Astrocyte of the hippocampus (primary cell): ENCODE measurements at places on chromosomes 13 and 19.

DNA sequence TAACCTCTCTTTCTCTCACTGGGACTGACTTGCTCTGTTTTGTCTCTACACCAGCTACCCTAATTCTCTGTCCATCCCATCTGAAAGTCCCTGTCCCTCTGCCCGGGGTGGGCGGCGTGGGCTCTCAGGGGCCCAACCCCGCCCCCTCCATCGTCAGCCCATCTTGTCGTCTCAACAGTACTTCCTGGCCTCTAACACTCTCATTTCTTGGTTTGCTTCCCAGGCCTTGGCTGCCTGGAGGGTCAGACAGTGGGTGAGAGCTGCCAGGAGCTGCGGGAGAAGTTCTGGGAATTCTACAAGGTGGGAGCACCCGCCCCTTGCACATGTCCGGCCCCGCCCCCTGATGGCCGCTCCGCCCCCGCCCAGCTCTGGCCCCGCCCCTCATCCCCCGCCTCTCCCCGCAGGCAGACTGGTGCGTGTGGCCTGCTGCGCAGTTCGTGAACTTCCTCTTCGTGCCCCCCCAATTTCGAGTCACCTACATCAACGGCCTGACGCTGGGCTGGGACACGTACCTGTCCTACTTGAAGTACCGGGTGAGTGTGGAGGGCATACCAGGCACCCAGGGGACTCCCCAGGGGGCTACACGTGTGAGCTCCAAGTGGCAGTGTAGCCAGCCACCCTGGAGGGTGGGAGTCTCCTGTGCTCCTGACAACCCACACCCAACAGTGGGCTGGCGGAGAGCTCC, 1.7 kb downstream of the MPV17L2 start:
- peak; percentile 62 for DNase-seq

GRCh38 chr13:97257800-97258799, 36.0 kb downstream of the MBNL2 start:
- DNase-seq: peak; percentile 83

GRCh38 chr19:12924621-12925310, 5.7 kb upstream of the SYCE2 start:
- no peak for DNase-seq

- peak; percentile 8 for DNase-seq
Observed at GRCh38 chr13:31234729-31235128, 35.0 kb downstream of the B3GLCT start.

DNA sequence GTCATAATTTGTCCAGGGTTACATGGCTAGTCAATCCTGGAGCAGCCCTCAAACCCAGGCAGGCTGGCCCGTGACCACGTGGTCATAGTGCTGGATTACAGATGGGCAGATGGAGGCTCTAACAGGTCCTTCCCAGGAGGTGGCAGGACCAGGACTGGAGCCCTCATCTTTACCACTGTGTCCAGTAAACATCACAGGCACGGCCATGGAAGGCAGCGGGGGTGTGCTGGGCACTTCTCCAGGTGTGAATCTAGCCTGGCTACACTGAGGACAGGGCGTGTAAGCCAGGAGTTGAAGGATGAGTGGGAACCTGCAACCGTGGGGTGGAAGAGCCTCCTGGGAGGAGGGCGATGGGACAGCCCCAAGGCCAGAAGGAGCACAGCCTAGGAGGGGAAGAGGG, 6.1 kb downstream of the CIC start:
- DNase-seq: no peak

DNA sequence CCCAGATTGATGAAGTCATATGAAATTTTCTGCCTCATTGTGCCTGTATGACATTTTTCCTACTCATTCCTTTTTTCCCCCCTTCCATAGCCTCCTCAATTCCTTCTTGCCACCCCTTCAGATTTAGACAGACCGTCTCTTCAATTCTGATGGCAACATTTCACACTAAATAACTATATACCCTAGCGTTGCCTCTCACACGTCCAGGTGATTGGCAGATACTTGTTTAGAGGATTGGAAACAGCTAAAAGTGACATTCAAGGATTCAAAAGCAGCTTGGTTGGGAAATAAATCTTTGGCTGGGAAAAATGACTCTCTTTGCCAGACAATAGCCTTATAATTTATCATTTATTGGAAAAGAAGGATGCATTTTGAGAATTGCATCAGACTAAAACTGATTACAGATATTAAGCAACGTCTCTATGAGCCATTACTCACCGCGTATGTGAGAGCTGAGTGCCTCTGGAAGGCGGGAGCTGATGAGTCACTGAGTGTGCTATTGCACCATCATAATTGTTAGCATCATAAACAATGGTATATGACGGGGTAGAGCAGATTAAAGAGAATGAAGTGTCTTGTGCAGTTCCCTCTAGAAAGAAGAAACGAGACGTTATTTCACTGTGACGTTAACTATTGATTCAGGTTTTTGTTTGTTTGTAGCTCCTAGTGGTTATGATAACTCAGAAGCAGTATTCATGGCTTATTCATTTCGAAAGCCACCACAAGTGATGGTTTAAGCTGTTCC, 61.1 kb upstream of the FAM216B start:
- peak; percentile 75 for DNase-seq

GRCh38 chr19:17775991-17776803, 18.7 kb upstream of the B3GNT3 start:
- no peak for DNase-seq

DNA sequence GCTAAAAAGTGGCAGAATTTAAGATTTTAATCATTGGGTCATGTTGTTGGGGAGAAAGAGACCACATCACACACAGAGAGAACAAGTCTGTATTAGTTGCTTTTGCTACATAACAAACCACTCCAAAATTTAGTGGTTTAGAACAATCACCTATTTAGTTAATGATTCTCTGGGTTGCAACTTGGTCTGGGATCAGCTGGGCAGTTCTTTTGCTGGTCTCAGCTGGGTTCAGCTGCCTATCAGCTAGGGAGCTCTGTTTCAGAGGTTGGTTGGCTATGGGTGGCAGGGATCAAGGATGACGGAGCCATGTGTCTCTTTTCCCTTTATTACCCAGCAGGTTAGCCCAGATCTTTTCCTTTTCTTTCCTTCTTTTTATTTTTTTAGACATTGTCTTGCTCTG, 8.9 kb downstream of the PINLYP start:
- DNase-seq: no peak

- peak; percentile 17 for DNase-seq
Observed at GRCh38 chr19:28482221-28482620, 730.7 kb downstream of the UQCRFS1 start.

- DNase-seq: peak; percentile 62
Observed at GRCh38 chr19:19261350-19262189, 11.5 kb downstream of the TM6SF2 start.

GRCh38 chr13:42929886-42930535, 62.0 kb downstream of the EPSTI1 start:
- DNase-seq: no peak

DNA sequence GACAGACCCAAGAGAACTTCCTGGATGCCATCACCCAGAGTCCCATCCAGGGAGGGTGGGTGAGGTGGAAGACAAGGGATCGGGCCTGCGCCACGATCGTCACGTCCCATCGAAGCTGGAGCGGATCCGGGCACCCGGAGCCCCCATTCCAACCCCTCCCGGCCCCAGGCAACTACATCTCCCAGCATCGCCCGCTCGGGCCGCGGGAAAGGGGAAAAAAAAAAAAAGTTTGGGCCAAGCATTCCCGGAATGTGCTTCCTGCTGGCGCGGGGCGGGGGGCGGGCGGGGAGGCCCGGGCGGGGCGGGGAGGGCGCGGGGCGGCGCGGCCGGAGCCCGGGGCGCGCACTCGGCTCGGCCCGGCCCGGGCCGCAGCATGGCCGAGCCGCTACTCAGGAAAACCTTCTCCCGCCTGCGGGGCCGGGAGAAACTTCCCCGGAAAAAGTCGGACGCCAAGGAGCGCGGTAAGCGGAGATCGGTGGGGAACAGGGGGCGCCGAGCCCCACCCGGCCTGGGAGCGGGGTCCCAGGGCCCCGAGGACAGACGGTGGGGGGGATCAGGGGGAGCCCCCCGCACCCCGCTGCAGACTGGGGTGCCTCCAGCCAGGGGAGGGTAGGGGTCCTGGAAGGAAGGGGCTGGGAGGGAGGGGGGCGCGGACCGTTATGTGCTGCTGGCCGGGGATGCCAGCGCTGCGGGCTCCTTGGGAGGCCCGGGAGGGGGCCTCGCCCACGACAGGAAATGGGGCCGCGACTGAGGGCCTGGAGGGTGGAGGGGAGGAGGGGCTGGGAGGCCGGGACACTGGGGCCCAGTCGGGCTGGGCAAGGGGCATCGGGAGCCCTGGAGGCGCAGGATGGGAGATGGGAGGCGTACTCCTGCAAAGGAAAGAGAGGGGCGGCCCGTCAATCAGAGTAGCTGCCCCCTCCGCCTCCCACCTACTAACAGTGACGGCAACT, at the start of gene SYDE1:
Gene SYDE1, plus strand, starts transcription at position 341 of the 950 bp plus-strand sequence. Its CDS starts 33 bp downstream, at position 374.
- peak; percentile 89 for DNase-seq

- no peak for DNase-seq
Observed at GRCh38 chr19:14821937-14822336, 13.0 kb downstream of the OR7A5 start.

GRCh38 chr13:74316547-74316946, 182.3 kb upstream of the KLF12 start:
- DNase-seq: peak; percentile 47

DNA sequence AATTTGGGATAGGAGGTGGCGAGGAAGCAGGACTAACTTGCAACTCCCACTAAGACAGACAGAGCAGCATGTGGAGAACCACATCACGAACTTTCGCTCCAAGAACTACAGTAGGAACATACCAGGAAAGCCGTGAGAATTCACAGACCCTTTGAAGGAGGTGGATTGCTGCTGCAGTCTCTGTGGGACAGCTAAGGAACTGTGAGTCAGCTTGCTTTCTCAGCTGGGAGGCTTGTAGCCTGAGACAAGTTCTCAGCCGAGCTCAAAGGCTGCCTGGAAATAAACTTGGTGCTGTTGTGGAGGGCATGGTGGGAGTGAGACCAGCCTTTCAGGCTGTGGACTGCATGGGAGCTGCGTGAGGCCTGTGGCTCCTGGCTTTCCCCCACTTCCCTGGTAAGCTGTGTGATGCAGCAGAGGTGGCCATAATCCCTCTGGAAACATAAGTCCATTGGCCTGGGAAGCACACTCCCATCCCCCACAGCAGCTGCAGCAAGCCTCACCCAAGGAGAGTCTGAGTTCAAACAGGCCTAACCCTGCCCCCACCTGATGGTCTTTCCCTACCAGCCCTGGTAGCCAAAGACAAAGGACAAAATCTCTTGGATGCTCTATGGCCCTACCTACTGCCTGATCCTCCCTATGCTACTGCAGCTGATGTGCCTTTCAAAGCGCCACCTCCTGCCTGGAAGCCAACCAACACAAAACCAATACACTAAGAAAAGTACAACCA, 441.1 kb upstream of the HTR2A start:
- DNase-seq: peak; percentile 86

DNA sequence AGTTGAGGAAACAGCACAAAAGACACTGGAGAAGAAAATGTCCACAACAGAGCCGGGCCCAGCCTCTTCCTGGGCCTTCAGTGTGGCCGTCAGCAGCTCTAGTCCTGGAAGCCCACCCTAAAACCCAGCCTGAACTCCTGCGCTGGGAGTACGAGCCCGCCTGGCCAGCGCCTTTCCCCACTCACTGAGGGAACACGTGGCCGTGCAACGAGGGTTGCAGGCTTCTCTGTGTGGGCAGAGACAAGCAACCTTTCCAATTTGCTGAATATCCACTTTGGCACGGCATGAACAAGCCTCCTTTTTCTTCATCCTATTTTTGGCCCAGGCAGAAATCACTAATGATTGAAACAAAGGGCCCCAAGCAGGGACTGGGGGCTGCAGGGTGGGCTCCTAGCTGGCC, 89.2 kb downstream of the CRYL1 start:
- DNase-seq: no peak

DNA sequence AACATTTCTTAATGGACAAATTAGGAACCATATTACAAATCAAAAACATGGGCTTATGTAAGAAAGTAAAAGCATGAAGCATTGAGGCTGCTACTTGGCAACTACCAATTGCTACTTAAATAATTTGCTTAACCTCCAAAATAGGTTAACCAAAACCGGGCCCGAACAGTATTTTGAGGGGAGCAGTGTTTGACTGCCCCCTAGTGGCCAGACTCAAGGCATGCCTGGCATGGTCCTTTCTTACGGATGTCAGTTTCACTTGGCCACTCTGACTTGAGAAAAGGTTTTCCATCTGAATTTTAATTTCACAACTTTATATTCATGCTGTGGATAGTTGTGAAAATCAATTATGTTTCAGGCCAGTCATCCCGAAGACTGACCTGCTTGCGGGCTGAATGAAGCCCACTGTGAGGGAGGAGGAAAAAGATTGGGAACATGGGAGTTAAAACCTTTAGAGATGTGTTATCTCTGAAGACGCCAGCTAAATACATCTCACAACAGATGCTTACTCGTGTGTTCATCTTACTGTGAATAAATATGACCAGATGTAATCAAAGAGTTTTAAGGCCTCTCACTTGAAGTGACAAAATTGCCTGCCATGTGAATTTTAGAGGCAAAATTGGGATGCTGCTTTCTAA, 2.9 kb downstream of the RXFP2 start:
- peak; percentile 81 for DNase-seq

DNA sequence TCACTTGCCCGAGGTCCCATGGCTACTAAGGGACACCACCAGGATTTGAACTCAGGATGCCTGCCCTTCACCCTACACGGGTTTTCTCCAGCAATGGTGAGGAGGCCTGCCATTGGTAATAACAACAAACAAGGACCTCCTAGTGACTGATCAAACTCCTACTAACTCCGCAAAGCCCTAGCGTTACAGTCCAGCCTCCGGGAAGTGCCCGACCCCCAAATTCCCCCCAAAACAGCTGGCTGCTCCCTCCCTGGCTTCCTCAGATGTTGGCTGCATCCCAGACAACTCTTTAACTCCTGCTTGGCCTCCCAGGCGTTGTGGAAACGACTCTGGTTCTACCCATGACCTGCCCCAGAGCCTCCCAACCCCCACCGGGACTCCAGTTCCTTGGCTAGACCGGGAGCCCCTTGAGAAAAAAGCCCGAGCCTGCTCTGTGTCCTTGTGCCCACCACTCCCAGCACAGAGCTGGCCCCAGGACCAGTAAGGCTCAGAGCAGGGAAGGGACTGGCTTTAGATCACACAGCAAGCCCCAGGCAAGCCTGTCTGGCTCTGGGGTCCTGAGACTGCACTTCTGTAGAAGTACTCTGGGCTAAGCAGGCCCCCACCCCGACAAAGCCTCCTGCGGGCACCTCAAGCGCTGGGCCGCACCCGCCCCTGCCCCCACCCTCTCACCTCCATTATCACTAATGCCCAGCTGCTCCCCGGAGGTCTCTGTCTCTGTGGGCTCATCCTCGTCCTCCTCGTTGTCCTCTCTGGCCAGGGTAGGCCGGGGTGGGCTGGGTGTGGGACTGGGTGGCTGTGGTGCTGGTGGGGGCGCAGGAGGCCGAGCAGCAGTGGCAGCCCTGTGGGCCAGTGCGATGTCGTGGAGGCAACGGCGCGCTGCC, 4.7 kb downstream of the AKT1S1 start:
- DNase-seq: no peak

- DNase-seq: no peak
Observed at GRCh38 chr13:100658363-100658762, 16.2 kb downstream of the TMTC4 start.

DNA sequence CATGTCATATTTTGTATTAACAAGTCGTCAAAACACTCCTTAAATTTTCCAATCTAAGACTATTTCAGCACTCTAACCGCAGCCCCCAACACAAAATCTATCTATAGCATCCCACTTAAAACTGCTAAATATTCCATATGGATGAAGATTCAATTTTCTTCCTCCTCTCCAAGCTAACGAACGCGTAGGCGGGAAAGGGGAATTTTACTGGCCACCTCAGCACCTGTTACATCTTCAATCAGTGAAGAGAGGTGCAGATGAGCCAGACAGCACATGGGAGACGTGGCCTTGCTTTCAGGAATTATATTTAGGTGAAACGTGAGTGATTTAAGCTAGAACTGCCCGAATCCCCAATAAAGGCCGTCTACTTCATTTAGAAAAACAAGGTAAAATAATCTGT, 1.1 kb downstream of the RBM26 start:
- DNase-seq: no peak

- peak; percentile 57 for DNase-seq
Observed at GRCh38 chr19:10699650-10700335, 1.4 kb upstream of the QTRT1 start.
